ENCODE measurements at places on chromosomes 7 and 10.

- no peak for DNase-seq
Observed at GRCh38 chr7:69561266-69561960, 36.9 kb upstream of the AUTS2 start.

DNA sequence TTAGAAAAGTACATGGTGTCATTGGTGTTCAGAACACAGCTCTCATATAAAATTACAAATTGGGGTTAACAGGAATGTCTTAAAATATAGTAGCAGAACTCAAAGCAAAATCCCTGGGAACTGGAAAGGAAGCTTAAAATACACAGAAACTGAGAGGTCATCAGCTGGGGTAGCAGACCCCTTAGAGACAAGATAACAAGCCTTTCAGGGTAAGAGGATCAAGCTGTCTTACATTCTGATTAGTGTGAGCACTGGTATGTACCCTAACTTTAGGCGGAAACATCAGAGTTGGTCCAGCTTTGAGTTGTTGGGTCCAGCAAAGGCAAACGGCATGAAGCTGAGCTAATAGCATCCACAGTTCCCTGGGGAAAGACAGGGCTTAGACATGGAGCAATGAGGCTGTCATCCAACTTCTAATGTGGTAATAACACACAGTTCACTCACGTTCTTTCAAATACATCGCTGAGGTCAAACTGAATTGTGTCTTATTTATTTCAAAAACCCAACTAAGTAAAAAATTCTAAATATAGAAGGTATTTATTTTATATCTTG is 32.6 kb downstream of the ARHGAP21 start:
- no peak for DNase-seq

DNA sequence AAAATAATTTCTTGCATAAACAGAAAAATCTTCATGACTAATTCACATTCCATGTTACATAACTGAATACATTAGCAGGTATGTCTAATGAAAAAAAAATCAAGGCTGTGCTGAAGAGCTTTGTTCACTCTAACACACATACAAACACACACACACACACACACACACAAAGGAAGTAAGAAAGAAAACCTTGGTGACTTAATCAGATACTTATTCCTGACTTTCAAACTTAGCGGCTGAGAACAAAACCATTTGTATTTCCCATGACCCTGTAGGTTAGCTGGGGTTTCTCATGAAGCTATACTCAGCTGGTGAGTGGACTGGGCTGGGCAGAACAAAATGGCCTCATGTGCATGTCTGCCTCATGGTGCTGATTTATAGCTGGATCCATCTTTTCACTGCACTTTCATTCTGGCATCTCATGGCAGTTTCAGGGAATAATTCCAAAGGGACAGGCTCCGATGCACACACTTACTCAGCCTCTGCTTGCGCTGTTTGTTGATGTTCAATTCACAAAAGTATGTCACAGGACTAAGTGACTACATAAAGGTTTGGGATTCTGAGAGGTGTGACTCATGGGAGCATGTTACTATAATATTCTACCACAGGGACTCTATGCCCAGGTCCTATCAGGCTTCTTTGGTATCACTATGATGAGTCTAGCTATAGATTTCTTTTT is 161.2 kb downstream of the PCLO start:
- DNase-seq: no peak

DNA sequence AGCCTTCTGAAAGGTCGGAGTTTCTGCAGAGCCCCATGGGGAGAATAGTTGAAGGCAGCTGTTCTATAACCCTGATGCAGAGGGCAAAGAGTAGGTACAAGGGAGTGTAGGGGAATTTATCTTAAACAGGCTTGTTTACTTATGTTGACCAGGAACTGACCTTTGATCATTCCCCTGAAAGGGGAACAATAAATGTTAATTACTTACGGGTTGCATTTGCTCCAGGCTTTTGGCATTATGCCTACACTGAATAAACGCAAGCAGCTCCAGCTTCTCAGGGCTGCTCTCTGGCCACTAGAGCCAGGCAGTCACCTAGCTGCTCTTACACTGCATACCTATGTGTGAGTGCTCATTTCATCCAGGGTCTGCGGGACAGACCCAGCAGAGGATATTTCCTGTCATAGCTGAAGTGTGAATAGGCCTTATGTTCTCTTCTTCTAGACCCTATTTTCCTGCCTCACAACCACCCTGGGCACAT is 26.9 kb upstream of the ABCA13 start:
- no peak for DNase-seq

GRCh38 chr7:17183630-17184328 is 114.7 kb upstream of the AHR start:
- DNase-seq: no peak

GRCh38 chr10:69906425-69906824 is 104.7 kb downstream of the COL13A1 start:
- no peak for DNase-seq

DNA sequence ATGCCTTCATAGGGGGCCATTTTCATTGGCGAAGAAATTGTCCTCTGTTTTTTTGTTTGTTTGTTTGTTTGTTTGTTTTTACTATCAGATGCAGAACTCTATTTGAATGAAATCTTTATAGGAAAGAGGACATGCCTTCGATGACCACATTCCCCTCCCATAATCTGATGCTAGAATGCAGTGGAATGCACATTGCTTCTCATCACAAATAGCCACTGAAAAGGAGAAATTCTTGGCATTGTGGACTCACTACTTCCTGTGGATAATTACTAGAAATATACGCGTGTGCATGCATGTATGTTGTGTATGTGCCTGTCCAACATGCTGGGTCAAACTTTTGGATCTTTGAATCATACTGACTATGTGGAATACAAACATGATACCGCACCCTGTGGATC is 70.5 kb upstream of the SFMBT2 start:
- no peak for DNase-seq

GRCh38 chr10:59991661-59992060 is 85.3 kb upstream of the CCDC6 start:
- DNase-seq: no peak

DNA sequence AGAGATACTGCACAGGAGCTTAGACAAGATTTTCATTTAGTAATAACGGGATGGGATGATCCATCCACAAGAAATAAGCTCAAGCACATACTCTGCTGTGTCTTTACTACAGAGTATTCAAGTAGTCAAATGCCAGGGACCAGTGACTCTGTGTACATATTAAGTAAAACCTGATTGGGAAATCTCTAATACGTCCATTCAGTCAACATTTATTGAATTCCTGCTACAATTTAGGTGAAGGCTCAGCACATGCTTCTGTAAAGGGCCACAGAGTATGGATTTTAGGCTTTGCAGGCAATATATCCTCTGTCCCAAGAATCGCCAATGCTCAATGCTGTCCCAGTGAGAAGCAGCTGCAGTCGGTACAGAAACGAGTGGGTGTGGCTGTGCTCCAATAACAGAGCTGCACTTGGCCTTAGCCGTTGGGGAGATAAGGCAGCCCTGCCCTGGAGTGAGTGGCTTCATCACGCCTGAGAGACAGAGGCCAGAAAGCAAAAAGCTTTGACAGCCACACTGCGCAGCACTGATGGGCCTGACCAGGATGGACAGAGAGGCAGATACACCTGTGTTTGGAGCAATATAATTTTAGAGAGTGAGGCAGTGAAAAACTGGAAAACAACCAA is 186.8 kb downstream of the PARD3 start:
- DNase-seq: no peak

DNA sequence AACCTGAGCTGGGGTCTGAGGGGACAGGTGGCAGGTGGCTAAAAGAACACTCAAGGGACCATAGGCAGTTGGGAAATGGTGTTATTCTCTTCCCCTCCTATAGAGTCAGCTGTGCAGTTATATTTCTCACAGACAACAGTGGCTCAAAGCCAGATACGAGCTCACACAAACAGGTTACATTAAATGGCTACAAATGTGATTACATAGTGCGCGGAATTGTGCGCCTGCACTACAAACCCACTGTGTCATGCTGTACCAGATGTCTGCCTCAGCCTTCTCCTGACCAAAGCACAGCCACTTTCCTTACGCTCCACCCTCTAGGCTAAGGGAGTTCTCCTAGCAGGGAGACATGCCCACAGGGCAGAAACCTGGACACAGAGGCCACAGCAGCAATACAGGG is 387.2 kb downstream of the CNTNAP2 start:
- DNase-seq: no peak

- no peak for DNase-seq
Observed at GRCh38 chr7:47506382-47507339, 75.2 kb downstream of the TNS3 start.

DNA sequence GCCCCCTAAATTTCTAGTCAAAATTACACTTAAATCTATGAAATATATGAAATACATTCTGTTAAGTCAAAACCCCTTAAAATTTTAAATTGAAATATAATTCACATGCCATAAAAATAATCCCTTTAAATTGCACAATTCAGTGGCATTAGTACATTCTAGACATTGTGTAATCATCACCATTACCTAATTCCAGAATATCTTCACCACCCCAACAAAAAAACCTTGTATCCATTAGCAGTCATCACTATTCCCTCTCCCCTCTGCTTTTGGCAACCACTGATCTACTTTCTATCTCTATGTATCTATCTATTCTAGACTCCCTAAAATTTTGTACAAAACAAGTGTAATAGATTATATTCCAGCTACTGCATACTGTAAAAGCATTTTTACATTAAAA is 261.2 kb downstream of the GLI3 start:
- no peak for DNase-seq

DNA sequence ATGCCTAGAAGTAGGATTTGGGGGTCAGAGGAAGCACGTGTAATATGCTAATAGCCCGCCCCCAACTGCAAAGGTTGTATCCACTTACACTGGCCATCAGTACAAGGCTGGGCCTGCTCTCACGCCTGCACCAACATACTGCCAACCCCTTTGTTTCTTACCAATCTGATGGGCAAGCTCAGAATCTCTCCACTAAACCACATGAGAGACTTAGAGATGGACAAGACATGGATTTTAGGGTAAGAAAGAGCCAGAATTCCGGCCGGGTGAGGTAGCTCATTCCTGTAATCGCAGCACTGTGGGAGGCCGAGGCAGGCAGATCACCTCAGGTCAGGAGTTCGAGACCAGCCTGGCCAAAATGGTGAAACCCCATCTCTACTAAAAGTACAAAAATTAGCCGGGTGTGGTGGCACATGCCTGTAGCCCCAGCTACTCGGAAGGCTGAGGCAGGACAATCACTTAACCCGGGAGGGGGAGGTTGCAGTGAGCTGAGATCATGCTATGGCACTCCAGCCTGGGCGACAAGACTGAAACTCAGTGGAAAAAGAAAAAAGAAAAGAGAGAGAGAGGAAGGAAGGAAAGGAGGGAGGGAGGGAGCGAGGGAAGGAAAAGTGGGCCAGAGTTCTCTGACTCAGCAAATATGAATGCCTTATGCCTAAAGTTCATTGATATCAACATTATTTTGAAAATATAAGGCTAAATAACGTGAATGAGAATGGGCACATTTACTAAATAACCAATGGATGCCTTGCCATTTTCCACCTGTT is 162.2 kb downstream of the SLIT1 start:
- DNase-seq: no peak

- no peak for DNase-seq
Observed at GRCh38 chr7:1741751-1742554, 71.9 kb downstream of the ELFN1 start.

DNA sequence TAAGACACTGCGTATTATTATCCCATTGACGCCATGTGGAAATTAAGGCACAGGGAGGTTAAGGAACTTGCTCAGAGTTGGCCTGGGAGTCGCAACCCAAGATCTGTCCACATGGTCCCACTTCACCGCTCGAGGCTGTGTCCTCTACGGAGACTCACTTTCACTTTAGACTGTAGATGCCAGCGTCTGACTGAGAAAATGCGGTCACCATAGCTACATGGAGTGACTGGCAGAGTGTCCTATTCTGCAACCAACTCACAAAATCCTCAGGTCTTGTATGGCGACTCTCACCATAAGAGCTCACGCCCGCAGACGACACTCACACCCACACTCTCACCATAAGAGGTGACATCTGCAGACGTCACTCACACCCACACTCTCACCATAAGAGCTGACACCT is 257.9 kb downstream of the PTPRN2 start:
- no peak for DNase-seq

- DNase-seq: no peak
Observed at GRCh38 chr7:80768756-80769155, 130.3 kb downstream of the CD36 start.

GRCh38 chr7:371779-372545 is 82.0 kb downstream of the FOXL3 start:
- DNase-seq: no peak

- peak; percentile 77 for DNase-seq
Observed at GRCh38 chr7:152464312-152465118, 28.7 kb upstream of the KMT2C start.

DNA sequence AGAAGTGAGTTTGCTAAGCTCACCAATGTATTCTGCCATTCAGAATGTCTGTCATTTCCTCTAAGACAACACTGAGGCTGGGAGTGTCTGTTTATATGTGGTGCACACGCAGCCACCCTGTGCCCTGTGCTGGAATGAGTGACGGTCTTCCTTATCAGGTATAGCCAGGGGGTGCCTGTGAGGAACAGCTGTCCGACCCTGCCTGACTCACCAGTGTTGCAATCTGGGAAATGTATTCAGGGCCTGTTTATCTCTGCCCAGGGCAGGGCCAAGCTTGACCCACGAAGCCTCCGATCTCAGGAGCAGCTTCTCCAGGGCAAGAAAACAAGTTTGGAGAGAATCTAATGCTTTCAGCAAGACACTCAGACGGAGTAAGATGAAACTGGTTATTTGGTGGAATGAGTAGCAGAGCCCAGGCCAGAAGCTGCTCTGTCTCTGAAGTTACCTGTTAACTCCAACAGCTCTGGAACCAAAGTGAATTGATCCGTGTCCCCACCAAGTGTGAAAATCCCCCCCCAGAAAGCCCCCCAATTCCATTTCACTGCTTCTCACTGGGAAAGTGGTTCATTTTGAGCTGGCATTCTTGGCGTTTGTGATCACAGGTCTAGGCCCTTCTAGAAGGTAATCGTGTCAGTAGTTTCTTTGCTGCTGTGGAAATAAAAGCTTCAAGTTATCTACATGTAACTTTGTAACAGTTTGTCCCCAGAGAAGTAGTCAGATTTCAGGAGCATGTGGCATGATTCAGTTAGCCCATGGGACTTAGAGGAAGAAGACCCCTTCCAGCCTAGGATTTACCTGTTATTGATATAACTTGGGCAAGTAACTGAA is 6.1 kb upstream of the UBE2H start:
- no peak for DNase-seq

DNA sequence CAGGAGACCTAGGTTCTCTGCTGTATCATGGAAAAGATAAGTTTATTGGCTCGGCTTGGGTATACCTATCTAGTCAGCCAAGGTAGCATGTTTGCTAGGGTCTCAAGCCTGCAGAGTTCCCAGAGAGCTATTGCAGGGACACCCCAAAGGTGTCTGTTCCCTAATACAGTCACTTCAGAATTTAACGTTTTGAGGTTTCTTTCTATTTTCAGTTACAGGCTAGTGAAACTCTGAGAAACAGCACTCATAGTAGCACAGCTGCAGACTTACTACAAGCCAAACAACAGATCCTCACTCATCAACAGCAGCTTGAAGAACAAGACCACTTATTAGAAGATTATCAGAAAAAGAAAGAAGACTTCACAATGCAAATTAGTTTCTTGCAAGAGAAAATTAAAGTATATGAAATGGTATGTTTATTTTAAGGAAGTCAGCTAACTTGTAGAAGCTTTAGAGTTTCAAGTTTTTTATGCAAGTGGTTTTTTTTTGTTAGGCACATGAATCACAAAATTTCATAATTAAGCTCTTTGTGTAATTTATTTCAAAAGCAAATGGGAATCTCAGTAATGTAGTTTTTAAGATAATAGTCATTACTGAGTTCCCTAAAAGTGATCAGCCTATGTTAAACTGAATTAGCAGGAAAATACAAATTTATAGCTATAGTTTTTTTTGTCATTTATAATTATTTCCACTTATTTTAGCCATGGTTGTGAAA is 54.9 kb downstream of the AKAP9 start:
- no peak for DNase-seq

- DNase-seq: no peak
Observed at GRCh38 chr7:4268040-4268965, 413.8 kb upstream of the FOXK1 start.

Measured in stimulated activated CD4-positive, alpha-beta T cell treated with anti-CD3 and anti-CD28 coated beads, Interleukin-4, amount 100 ng/mL, for 24 hours (primary cell).